MCF 10A (cell line): ENCODE measurements at places on chromosomes 16 and 17.
A peak's percentile ranks its signal among the peaks of the same experiment; 100 is the strongest.

DNA sequence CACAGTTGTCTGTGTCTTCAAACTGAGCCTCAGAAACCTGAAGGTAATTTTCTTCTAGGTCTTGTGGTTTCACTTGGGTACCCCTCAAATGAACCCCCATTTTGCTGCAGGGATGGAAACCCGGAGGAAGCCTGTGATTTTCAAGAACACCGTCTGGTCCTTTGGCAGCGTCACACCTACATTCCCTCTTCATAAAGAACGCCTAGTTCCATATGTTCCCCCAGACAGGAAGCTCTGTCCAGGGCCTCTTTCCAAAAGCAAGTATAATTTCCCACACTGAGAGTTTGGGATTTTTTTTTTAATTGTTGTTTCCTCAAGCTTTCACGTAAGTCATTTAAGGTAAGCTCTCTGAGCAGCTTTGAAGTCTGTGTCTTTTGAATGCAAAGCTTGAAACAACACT is 515.0 kb downstream of the TMEM114 start:
- DNase-seq: no peak

DNA sequence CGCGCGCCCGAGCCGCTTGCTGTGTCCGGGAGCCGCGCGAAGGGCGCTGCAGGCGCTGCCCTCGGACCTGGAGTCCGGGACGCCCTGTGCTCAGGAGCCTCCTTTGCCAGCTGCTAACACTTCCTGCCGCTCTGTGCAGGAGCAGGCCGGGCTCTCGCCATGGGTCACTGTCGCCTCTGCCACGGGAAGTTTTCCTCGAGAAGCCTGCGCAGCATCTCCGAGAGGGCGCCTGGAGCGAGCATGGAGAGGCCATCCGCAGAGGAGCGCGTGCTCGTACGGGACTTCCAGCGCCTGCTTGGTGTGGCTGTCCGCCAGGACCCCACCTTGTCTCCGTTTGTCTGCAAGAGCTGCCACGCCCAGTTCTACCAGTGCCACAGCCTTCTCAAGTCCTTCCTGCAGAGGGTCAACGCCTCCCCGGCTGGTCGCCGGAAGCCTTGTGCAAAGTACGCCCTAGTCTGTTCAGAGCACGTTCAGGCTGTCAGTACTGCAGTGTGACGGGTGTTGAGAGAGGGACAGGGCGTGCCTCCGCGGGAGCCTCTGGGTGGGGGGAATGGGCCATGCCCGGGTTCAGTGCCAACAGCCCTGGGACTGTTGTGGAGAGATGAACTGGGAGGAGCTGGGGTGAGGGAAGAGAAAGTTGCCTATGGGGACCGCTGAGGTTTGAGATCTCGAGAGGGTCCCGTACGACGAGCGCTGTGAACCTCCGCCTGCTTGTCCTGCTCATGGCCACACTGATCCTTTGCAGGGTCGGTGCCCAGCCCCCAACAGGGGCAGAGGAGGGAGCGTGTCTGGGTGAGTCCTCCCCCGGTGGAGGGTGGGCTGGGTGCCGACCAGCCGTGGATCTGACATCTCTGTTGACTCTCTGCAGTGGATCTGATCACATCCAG is 1.3 kb downstream of the ZNF276 start:
- peak; percentile 86 for DNase-seq

GRCh38 chr17:32803544-32803943 is 73.4 kb downstream of the MYO1D start:
- peak; percentile 21 for DNase-seq

- DNase-seq: no peak
Measured at GRCh38 chr17:34665150-34665806, 85.9 kb downstream of the TMEM132E start.

DNA sequence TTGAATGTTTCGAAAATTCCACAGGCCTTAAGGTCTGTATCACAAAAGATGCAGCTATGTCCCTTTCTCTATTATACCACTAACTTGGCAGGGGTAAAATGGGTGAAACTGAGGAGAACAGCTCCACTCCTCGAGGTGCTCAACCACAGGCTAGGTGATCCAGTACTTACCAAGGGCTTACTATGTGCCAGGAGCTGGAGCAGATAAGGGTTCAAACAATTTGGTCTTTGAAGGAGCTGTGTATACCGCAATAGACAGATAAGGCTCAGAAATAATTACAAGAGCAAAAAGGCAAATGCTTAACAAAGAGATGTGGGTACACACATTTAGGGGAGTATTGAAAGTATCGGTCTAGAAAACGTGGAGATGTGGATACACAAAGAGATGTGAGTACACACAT is 1.5 kb downstream of the XPO6 start:
- peak; percentile 10 for DNase-seq

- no peak for DNase-seq
Measured at GRCh38 chr17:60369727-60370126, 22.2 kb downstream of the USP32 start.

DNA sequence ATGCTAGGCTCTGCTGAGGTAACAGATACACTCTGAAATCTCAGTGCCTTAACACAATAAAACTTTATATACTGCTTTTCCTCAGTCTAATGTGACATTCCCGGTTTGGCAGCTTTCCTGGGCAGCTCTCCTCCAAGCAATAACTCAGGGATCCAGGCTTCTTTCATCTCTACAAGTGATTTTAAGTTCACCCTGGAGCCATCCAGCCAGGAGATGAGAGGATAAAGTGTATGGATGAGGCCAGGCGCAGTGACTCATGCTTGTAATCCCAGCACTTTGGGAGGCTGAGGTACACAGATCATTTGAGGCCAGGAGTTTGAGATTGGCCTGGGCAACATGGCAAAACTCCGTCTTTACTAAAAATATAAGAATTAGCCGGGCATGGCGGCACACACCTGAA is 147.2 kb downstream of the UTP18 start:
- DNase-seq: no peak

DNA sequence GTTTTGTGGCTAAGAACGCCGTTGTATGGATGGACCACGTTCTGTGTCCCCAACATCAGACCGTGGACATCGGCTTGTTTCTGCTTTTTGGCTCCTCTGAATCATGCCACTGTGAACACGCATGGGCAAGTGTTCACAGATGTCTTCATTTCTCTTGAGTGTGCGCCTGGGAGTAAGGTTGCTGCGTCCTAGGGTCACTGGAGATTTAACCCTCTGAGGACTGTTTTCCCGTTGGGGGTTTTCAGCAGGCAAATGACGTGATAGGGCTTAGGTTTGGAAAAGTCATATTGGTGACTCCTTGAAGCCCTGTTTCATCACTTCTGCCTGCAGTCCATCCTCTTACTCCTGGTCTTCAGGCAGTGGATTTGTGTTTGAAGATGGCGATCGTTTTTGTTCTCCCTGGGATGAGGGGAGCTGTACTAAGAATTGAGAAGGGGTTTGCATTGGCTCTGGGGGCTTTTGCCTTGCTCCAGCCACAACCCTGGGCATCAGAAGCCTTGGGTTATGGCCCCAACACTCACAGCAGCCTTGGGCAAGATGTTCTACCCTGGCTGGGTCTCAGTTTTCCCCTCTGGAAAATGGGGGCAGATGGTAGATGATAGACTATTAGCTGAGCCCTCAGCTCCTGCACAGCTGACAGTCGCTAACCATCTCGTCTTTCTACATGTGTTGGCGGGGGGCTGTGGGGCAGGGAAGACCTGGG is 67.2 kb upstream of the CIBAR2 start:
- no peak for DNase-seq

DNA sequence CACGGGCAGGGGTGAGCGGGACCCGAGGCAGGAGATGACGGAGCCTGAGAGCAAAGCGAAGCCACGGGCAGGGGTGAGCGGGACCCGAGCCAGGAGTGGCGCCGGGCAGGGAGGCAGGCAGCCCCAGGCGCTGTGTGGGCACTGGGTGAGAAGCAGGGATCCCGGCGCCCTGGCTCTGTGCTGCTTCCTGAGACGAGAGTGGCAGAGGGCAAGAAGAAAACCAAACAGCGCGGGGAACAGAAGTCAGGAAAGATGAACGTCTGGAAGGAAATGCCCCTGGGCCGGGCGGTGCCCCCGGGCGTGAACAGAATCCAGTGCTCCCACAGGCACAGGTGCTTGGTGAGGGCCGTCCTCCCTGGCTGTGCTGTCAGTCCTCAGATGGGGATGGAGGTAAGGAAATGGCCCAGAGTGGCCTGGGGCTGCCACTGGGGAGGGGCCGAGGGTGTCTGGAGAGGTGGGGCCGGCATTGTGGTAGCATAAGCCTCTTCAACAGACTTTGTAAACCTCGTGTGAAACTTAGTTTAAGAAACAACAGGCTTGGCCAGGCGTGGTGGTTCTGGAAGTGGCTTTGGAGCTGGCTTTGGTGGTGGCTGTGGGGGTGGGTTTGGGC is 9.8 kb downstream of the ASPSCR1 start:
- DNase-seq: no peak

DNA sequence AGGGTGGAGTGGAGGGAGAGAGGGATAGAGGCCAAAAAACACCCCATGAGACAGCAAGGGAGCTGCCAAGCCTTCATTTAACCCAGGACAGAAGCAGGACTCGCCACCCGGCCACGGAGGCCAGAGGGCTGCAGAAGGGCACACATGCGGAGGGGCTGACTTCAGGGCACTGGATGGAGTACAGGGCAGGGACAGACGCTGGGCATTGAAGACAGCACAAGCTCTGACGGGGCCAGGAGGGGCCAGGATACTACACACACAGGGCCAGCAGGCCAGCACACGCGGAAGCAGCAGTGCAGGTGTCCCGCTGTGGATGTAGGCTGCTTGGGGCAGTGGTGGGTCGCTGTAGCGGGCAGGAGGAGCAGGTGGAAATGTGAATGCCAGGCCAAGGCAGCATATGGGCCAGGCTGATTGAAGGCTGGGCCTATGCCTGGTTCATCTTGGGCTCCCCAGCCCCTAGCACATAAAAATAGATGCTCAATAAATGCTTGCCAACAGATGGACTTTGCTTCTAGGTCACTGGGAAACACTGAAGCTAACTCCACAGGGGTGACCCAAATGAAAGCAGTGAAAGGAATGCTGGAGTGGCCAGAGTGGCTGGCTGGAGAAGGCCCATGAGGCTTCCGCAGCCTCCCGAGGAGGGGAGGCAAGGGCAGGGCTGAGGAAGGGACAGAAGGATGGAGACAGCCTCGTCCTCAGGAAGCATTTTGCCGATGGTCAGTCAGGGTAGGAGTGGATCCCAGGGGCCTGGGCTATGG is 61.6 kb downstream of the GNA13 start:
- no peak for DNase-seq

DNA sequence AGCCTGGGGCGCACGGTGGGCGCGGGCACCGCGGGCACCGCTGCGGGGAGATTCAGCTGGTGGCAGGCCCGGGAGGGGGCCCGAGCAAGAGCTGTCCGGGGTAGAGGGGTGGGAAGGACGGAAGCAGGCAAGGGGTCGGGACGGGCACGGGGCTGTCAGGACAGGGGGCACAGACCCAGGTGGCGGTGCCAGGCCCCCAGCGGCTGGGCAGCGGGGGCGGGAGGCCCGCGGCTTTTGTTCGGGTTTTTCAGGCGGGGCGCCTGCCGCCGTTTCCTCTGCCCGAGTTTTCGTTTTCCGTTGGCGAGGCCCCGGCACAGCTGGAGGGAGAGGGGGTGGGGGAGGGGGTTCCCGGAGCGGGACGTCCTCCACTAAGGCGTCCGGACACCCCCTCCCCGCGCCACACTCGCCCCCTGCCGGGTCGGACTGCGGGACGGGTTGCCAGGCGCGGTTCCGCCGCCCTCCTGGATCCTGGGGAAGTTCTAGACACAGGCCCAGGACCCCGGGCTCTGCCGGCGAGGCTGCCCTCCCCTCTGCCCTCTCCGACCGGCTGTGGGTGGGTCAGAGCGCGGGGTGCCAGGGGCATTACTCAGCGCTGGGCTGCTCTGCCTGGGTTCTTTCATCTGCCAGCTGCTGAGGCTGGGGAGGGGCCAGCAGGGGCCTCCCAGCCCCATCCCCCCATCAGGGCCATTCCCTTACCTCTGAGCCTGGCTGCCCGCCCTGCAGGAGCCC is 543 bp downstream of the ARHGAP23 start:
- peak; percentile 42 for DNase-seq

DNA sequence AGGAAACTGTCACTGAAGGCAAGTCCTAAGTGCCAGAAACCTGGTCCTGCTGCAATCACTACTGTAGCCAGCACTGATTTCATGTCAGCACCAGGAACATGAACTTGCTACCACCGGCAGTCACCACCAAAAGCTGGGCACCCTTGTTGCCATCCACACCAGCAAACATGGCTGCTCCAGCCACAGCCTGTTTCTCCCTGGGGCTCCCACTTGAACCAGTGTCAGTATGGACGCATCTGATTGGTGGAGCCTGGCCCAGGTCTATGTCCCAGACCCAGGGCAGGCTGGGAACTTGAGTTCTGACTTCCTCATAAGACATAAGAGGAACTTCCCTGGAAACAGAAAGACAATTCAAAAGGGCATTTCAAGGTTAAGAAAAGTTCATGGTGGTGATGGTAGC is 56.5 kb downstream of the COPRS start:
- DNase-seq: no peak

DNA sequence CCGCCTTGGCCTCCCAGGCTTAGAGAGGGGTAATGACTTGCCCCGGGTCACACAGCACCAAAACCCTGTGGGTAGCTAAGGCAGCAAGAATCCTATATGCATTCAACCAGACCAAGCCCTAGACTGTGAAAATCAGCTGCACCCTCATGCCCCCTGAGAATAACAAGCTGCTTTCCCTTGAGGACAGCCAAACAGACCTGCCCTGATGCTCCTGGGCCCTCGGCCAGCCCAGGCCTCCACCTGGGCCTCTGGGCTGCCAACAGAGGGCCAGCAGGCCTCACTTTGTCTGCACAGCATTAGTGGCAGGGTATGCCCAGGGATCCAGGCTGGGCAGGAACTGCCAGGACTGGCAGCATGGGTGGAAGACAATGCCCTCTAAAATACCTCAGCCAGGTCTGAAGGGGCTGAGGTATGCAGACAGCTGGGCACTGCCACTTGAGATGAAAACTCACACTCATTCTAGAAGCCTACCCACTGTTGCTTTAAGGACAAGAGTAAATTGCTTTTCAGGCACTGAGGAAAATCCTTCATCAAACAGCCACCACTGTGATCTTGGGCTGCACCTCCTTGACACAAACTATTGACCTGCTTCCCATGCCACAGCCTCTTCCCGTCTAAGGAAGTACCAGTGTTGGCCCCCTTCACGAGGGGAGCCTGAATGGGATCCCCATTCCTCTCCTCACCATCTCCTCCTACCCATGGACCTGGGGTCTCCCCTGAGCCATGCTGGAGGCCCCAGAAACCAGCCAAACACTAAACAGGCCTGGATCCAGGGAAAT is 8.8 kb downstream of the ST3GAL2 start:
- DNase-seq: no peak

DNA sequence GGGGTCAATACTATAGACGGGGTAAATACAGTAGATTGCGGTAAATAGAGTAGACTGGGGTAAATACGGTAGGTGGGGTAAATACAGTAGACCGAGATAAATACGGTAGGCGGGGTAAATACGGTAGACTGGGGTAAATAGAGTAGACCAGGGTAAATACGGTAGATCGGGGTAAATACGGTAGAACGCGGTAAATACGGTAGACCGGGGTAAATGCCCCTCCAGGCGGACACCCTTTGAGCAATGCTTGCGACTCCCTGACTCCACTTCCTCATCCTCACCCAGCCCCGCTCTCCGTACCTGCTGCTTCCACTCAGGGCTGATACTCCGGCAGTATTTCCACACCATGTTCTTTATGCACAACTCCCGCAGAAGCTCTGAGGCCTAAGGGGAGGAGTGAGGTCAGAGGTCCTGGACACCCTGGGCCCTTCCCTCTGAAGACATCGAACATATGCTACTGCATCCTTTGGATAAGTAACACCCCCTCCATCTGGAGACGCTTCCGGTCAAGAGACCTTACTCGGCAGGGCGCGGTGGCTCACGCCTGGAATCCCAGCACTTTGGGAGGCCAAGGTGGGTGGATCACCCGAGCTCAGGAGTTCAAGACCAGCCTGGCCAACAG is 13.3 kb upstream of the CRK start:
- DNase-seq: no peak

GRCh38 chr17:72534776-72535175 is 414.0 kb downstream of the SOX9 start:
- DNase-seq: no peak

GRCh38 chr17:67499685-67500084 is 122.6 kb downstream of the PITPNC1 start:
- DNase-seq: no peak
